ENCODE measurements at places on chromosomes 5 and 9. TPM values are rescaled to one million over a fixed set of nuclear protein-coding genes. Genes with fewer than 3 reads are reported as not detected.

NMUR2 gene
- total RNA-seq = not detected

CYLC2 gene
- total RNA-seq = not detected

AHRR gene
- total RNA-seq = 2.6 TPM

- no peak overlapping the region for H3K4me3 ChIP-seq
- no peaks in the 10 kb centered on the region for H3K27me3 ChIP-seq
- no peaks in the 10 kb centered on the region for H3K36me3 ChIP-seq
Observed at GRCh38 chr9:129236441-129237145, 58.5 kb upstream of the IER5L start.

GRCh38 chr5:80054682-80055081 is 19.5 kb downstream of the THBS4 start:
- peaks cover 3% of the 10 kb centered on the region for H3K27me3 ChIP-seq
- no peak overlapping the region for H3K4me3 ChIP-seq
- no peaks in the 10 kb centered on the region for H3K36me3 ChIP-seq
- no peak for DNase-seq
- no peak overlapping the region for H3K27ac ChIP-seq

- H3K4me1 ChIP-seq = peaks cover 21% of the 10 kb centered on the region
- H3K4me3 ChIP-seq = peak overlapping the region; percentile 67
- peak; percentile 65 for DNase-seq
- H3K27ac ChIP-seq = no peak overlapping the region
Observed at GRCh38 chr9:128724744-128725211, 851 bp upstream of the ZDHHC12 start.

DNA sequence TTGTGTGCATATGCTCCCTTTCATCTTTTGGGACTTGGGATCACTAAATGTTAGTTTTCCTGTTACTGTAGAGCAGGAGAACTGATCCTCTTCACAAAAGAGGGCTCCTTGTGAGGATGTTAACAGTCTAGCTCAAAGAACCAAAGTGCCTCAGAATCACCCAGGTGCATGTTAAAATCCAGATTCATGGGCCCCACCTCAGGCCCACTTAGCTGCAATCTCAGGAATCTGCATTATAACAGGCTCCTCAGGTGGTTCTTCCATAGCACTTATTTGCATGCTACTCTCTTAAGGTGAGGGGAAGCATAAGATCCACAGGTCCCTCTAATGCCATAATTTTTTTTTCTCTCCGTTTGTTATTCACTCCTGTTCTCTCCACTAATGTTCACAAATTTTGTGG is 14.8 kb upstream of the MEF2C start:
- H3K4me1 ChIP-seq = no peaks in the 10 kb centered on the region
- no peak for DNase-seq
- H3K36me3 ChIP-seq = no peaks in the 10 kb centered on the region
- no peak overlapping the region for H3K27ac ChIP-seq
- H3K27me3 ChIP-seq = no peaks in the 10 kb centered on the region

DNA sequence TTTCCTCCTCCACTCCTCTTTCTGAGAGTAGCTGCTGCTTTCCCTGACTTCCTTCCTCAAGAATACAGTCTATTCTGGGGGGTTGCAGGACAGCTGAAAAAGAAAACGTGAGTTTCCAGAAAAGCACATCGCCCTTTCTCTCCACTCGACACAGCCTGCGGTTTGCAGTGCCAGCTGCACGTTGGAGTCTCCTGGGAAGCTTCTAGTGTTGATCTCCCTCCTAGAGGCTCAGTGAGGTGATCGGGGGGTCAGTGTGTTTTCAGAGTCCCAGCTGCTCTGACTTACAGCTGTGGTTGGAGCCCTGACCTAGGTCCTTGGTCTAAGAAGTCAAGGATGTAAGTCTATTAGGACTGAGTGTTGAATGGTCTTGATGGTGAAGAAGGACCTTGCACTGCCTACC is 25.0 kb upstream of the SUSD3 start:
- no peak for DNase-seq
- no peaks in the 10 kb centered on the region for H3K27me3 ChIP-seq
- no peak overlapping the region for H3K4me3 ChIP-seq

GRCh38 chr5:58191443-58191842 is 268.4 kb downstream of the PLK2 start:
- no peaks in the 10 kb centered on the region for H3K36me3 ChIP-seq
- no peak overlapping the region for H3K27ac ChIP-seq
- H3K27me3 ChIP-seq = no peaks in the 10 kb centered on the region
- H3K4me3 ChIP-seq = no peak overlapping the region
- no peaks in the 10 kb centered on the region for H3K4me1 ChIP-seq
- DNase-seq = no peak

- H3K27me3 ChIP-seq = no peaks in the 10 kb centered on the region
- DNase-seq = no peak
- H3K4me3 ChIP-seq = no peak overlapping the region
- peaks cover 5% of the 10 kb centered on the region for H3K4me1 ChIP-seq
Observed at GRCh38 chr9:121034529-121034928, 15.5 kb downstream of the C5 start.

DNA sequence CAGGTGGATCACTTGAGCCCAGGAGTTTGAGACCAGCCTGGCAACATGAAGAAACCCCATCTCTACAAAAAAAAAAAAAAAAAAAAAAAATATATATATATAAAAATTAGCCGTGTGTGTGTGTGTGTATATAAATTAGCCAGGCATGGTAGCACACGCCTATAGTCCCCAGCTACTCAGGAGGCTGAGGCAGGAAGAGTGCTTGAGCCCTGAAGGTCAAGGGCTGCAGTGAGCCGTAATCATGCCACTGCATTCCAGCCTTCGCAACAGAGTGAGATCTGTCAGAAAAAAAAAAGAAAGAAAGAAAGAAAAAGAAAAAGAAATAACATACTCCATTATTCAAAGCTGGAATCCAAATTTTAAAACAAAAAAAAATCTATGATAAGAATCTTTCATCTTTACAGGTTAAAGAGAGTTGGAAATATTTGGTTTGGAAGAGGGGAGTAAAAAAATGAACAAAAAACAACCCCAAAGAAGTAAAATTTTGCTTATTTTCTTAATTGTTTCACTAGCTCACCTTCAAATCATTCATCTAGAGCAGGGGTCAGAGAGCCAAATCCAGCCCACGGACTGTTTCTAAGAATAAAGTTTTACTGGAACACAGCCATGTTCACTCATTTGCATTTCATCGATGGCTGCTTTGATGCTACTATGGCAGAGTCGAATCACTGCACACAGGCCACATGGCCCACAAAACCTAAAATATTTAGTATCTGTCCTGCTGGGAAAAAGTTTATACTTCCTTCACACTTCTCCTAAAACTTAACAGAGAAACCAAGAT is 109.9 kb downstream of the DROSHA start:
- no peak overlapping the region for H3K27ac ChIP-seq
- DNase-seq = no peak
- H3K4me3 ChIP-seq = no peak overlapping the region
- peaks cover 45% of the 10 kb centered on the region for H3K36me3 ChIP-seq

DNA sequence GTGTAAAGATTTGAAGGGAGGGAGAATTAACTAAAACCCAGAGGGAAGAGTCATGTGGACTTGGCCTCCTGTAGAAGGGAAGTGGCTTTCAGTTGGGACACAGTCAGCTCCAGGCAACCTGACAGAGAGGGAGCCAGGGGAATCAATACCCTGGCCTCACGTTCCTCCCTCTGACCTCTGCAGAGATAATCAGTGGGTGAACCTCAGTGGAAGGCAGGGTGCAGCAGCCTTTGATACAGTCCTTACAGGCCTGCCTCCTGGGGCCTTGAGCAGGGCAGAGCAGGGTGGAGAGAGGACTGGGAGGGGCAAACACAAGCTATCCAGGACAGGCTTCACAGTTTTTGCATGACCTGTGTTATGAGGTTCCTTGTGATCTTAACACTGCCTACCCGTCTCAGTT is 61.9 kb upstream of the GPBP1 start:
- H3K4me1 ChIP-seq = no peaks in the 10 kb centered on the region
- no peaks in the 10 kb centered on the region for H3K27me3 ChIP-seq
- H3K4me3 ChIP-seq = no peak overlapping the region

- H3K4me3 ChIP-seq = no peak overlapping the region
- no peaks in the 10 kb centered on the region for H3K4me1 ChIP-seq
- H3K36me3 ChIP-seq = no peaks in the 10 kb centered on the region
- DNase-seq = no peak
- H3K27me3 ChIP-seq = no peaks in the 10 kb centered on the region
Observed at GRCh38 chr5:116814626-116815385, 240.2 kb upstream of the SEMA6A start.

DNA sequence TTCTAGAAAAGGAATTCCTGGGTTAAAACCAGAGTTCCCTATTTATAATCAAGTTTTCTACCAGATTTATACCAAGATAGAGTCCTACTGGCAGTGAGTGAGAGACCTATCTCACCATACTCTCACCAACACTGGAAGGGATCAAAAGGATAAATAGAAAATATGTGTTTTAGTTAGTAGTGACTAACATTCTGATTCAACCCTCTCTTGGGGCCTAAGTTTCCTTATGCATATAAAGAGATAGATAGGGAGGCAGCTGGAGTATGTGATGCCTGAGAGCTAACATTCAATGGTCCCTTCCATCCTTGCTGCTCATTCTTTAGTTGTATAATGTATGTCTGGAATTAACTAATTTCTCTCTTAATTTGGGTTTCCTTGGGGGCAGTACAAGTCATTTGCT is 32.0 kb downstream of the CKMT2 start:
- H3K4me1 ChIP-seq = peaks cover 32% of the 10 kb centered on the region
- H3K4me3 ChIP-seq = no peak overlapping the region
- no peaks in the 10 kb centered on the region for H3K36me3 ChIP-seq
- DNase-seq = no peak
- no peaks in the 10 kb centered on the region for H3K27me3 ChIP-seq
- no peak overlapping the region for H3K27ac ChIP-seq

- H3K27me3 ChIP-seq = no peaks in the 10 kb centered on the region
- DNase-seq = no peak
- no peak overlapping the region for H3K27ac ChIP-seq
- H3K36me3 ChIP-seq = 0 out of 2 replicates have a peak, but pooled peaks cover 7% of the 10 kb centered on the region
- H3K4me1 ChIP-seq = no peaks in the 10 kb centered on the region
Observed at GRCh38 chr9:94741866-94742265, 15.4 kb downstream of the AOPEP start.

DNA sequence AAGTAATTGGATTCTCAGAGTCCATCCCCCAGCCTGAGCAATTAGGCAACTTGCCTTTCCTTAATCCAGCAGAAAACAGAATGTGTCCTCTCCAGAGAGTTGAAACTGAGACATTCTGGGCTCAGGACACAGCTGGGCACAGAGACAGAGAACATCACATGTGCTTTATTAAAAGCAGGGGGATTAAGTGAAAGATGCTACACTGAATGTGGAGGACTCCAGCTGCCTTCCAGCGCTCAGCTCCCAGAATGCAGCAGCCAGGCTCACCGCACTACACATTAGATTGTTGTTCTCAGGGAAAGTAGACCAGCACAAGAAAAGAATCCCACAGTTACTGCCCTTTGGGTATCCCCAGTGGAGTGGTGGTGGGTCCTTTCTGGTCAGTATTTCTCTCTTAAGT is 141.6 kb upstream of the IL12B start:
- H3K27me3 ChIP-seq = no peaks in the 10 kb centered on the region
- H3K4me3 ChIP-seq = no peak overlapping the region
- no peak for DNase-seq
- H3K27ac ChIP-seq = no peak overlapping the region

- H3K36me3 ChIP-seq = no peaks in the 10 kb centered on the region
- no peak overlapping the region for H3K4me3 ChIP-seq
- H3K27me3 ChIP-seq = no peaks in the 10 kb centered on the region
- no peak for DNase-seq
- peaks cover 3% of the 10 kb centered on the region for H3K4me1 ChIP-seq
Observed at GRCh38 chr5:118891252-118891651, 97.1 kb downstream of the DTWD2 start.

DNA sequence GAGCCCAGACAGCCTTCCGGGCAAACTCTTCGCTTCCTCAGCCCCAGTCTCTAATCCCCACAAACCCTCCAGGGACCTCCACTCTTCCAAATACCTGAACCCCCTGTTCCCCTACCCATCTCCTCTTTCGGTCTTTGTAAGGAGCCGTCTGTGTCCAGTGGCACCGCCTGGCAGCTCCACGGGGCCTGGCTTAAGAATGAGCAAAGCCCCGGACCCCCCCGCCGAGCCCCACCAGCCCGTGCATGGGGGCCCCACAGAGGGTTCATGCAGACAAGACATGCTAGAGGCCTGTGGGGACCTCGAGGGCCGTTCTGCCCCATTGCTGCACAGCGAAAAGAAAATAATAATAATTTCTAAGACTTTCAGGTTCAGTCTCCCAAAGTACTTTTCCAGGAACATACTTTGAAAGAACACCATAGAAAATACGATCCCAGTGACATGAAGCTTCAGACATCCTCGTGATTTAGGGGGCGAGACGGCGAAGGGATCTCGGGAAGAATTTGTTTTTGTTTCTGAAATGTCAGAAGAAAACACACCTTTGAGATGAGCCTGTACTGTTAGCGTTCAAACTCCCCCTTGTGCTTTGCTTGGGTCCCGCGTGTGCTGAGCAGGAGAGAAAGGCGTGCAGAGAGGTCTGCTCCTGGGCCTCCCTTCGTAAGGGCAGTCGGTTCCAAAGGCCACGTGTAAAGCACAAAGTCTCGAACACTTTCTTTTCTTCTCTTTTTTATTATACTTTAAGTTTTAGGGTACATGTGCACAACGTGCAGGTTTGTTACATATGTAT is 49.2 kb downstream of the IRX2 start:
- no peaks in the 10 kb centered on the region for H3K27me3 ChIP-seq
- no peaks in the 10 kb centered on the region for H3K36me3 ChIP-seq
- H3K4me3 ChIP-seq = no peak overlapping the region
- DNase-seq = no peak
- no peaks in the 10 kb centered on the region for H3K4me1 ChIP-seq

DNA sequence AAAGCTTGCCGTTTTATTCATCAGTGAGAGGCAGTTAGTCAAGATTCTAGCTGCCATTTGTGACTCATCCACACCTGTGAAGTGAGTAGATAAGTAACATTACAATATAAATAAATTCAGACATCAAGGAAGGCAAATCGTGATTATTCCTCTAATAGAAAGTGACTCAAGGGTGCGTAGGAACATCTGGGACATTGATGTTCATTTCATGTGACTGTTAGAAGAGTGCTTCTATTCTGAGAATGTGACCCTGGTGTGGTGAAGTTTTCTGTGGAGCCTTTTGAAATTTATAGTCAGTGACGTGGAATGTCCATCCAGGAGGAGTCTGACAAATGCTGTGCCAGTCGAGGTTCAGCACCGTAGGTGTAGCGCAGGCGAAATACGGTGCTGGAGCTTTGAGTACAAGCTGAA is 48.4 kb upstream of the FAM240B start:
- no peaks in the 10 kb centered on the region for H3K36me3 ChIP-seq
- no peak overlapping the region for H3K27ac ChIP-seq
- no peak for DNase-seq
- H3K27me3 ChIP-seq = no peaks in the 10 kb centered on the region
- no peaks in the 10 kb centered on the region for H3K4me1 ChIP-seq
